ENCODE measurements at places on chromosomes 1 and 21. TPM values are rescaled to one million over a fixed set of nuclear protein-coding genes. Genes with fewer than 3 reads are reported as not detected.
A peak's percentile ranks its signal among the peaks of the same experiment; 100 is the strongest.

The GDAP2 gene
- 21.5 TPM for total RNA-seq

The PTP4A2 gene
- 142 TPM for total RNA-seq

DNA sequence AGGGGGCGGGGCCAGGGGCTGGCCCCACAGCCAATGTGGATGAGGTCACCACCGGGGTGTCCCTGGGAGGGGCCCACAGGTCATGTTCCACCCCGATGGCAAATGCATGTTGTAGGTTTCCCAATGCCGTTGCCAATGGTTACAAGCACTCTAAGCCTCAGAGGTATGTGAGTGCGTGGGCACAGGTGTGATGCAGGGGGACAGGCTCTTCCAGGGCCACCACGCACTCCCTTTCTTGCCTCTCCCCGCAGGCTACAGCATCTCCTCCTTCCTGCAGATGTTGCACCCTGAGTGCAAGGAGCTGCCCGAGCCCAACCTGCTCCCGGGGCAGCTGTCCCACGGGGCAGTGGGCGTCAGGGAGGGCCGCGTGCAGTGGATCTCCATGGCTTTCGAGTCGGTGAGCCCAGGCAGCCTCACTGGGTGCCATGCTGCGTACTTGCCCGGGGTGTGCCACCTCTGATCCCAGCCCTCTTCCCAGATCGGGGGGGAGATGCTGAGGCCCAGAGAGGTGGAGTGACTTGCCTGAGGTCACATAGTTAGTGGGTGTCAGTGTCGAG lies 52.4 kb downstream of the DISP3 start:
- H3K27ac ChIP-seq = no peak overlapping the region
- no peaks in the 10 kb centered on the region for H3K27me3 ChIP-seq
- H3K4me1 ChIP-seq = no peaks in the 10 kb centered on the region
- no peak overlapping the region for H3K4me3 ChIP-seq

DNA sequence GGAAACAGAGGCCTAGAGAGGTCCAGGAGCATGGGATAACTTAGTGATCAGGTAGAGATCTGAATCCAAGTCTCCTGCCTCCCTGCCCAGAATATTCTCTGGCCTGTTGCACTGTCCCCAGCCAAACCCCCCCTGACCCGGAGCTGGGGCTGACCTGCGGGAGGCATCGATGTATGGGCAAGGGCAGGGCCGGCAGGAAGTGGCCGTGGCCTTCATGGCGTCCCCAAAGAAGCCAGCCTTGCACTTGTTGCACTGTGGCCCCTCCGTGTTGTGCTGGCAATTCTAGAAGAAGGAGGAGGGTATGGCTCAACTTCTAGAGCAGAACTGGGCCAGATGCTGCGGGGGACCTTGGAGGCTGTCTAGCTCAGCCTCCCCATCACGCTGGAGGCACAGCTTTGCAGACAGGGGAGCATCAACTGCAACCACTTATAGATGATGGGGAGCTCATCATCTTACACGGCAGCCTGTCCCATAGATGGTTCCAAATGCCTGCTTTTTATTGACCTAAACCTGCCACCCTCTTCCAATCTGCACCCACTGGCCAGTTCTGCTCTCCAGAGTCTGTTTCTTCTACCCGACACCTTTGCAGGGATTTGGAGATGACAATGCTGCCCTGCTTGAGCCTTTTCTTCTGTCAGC lies 58.2 kb downstream of the HSPG2 start:
- no peak overlapping the region for H3K4me3 ChIP-seq
- H3K36me3 ChIP-seq = peaks cover 14% of the 10 kb centered on the region

DNA sequence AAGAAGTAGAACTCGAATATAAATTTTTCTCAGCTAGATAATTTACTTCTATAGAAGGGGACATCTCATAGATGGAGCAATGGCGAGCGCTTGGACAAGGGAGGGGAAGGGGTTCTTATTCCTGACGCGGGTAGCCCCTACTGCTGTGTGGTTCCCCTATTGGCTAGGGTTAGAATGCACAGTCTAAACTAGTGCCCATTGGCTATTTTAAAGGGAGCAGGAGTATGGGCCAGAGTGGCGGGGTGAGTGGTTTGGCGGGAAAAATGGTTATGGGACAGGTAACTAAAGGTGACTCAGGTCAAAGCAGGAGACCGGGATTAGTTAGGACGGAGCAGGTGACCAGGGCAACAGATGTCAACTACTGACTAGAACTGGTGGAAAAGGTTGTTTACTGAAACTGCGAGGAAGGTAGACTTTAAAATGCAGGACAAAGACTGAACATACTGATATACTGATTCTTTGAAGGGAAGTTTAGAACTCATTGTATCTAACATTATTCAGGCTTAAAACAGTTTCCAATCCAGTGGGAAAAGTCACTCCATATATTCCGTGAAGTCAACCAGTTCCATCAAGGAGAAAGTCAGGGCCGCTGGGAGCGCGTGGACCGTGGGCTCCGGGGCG lies 940 bp upstream of the ATAD3A start:
- no peaks in the 10 kb centered on the region for H3K27me3 ChIP-seq
- no peak for DNase-seq
- H3K4me3 ChIP-seq = peak overlapping the region; percentile 79
- H3K4me1 ChIP-seq = peaks cover 11% of the 10 kb centered on the region
- H3K27ac ChIP-seq = peak overlapping the region; percentile 94

DNA sequence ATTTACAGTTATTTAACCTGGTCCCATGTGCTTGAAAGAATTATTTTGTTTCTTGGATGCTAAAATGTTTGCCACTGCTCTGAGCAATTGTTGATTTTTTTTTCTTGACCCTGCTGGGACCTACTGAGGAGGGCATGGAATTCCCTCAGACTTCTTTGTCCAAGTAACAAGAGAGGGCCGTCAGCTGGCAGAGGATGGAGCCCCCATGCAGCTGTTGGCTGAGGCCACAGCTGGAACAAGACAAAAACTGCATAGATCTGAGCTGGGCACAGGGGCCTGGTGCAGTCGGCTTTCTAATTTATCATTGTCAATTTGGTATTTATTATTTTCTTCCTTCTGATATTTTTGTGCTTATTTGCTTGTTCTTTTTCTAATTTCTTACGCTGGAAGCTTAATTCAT lies 39.6 kb upstream of the ABCG1 start:
- H3K4me1 ChIP-seq = peaks cover 1% of the 10 kb centered on the region
- peaks cover 56% of the 10 kb centered on the region for H3K27me3 ChIP-seq
- H3K36me3 ChIP-seq = no peaks in the 10 kb centered on the region
- no peak overlapping the region for H3K4me3 ChIP-seq
- no peak for DNase-seq

- peaks cover 7% of the 10 kb centered on the region for H3K4me1 ChIP-seq
- H3K36me3 ChIP-seq = peaks cover 7% of the 10 kb centered on the region
- no peak for DNase-seq
- H3K4me3 ChIP-seq = no peak overlapping the region
- H3K27ac ChIP-seq = no peak overlapping the region
Measured at GRCh38 chr1:11054666-11055065, 5.2 kb downstream of the SRM start.

- H3K36me3 ChIP-seq = peaks cover 49% of the 10 kb centered on the region
- H3K4me3 ChIP-seq = no peak overlapping the region
- H3K27ac ChIP-seq = no peak overlapping the region
- peaks cover 2% of the 10 kb centered on the region for H3K4me1 ChIP-seq
- H3K27me3 ChIP-seq = no peaks in the 10 kb centered on the region
Measured at GRCh38 chr1:39006726-39007645, 15.9 kb downstream of the AKIRIN1 start.

DNA sequence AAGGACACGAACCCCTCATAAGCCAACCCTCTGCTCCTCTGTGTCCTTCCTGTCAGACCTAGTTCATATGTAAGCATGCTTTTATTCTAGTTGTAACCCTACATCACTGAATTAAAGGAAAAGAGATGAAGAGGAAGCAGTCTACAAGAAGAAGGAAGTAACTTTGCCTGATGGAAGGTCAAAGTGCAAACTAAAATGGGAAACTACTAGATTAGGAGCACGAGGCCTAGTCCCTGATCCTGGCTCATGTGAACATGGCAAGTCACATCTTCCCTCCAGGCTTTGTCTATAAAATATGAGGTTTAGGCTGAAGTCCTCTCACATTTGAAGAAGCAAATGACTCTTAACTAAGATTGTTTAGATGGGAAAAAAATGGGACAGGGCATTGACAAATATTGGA lies 13.2 kb downstream of the ZMYND12 start:
- DNase-seq = no peak
- H3K27me3 ChIP-seq = peaks cover 14% of the 10 kb centered on the region
- peaks cover 8% of the 10 kb centered on the region for H3K4me1 ChIP-seq
- H3K4me3 ChIP-seq = no peak overlapping the region
- H3K36me3 ChIP-seq = no peaks in the 10 kb centered on the region
